ENCODE measurements at places on chromosomes 2 and 18.

- DNase-seq: no peak
Measured at GRCh38 chr2:62568074-62568473, 62.1 kb upstream of the TMEM17 start.

DNA sequence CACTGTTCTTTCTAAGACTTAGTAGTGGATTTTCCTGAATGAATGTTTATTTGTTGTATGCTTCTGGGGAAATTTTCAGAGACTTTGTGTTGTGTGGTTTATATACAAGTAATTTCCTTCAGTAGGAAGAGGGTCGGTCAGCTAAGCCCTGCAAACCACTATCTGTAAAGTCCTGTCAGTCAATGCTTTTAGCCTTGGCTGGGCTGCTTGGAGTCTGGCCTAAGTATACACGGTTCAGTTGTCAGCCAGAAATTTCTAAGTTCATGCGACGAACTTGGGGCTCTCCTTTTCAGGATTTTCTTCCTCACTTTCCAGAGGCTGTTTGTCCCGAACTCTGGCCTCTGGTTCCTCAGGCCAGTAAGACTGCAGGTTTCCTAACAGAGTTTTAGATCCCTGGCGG is 21.3 kb downstream of the C2orf49 start:
- DNase-seq: no peak

- DNase-seq: no peak
Measured at GRCh38 chr18:10289951-10290637, 164.3 kb upstream of the APCDD1 start.

DNA sequence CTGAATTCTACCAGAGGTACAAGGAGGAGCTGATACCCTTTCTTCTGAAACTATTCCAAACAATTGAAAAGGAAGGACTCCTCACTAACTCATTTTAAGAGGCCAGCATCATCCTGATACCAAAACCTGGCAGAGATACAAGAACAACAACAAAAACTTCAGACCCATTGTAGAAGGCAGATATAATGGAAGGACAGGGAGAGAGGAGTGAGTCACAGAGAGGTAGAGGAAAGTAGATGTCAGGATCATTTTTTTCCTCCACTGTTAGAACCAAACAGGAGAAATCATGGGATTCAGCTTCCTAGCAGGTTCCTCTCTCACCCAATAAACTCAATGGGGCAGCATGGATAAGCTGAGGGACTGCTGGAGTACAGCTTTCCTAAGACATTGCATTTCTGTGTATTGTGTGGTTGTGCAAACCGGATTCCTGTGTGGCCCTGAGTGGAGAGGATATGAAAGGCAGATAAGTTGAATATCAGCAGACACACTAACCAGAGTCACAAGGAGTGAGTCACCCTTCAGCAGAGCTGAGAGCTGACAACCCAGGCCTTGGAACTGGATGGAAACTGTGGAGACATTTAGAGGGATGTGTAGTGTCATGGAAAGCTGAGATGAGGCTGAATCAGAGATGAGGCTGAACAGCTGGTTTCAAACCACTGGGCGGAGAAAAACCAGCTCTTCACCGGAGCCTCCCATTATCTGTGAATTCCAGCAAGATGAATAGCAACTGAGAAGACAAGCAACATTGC is 60.9 kb upstream of the MMADHC start:
- no peak for DNase-seq

- DNase-seq: no peak
Measured at GRCh38 chr18:61738488-61738887, 154.3 kb downstream of the RNF152 start.

GRCh38 chr2:167988296-167988695 is 259.1 kb downstream of the STK39 start:
- DNase-seq: no peak

- no peak for DNase-seq
Measured at GRCh38 chr2:26672818-26673393, 19.6 kb upstream of the KCNK3 start.

DNA sequence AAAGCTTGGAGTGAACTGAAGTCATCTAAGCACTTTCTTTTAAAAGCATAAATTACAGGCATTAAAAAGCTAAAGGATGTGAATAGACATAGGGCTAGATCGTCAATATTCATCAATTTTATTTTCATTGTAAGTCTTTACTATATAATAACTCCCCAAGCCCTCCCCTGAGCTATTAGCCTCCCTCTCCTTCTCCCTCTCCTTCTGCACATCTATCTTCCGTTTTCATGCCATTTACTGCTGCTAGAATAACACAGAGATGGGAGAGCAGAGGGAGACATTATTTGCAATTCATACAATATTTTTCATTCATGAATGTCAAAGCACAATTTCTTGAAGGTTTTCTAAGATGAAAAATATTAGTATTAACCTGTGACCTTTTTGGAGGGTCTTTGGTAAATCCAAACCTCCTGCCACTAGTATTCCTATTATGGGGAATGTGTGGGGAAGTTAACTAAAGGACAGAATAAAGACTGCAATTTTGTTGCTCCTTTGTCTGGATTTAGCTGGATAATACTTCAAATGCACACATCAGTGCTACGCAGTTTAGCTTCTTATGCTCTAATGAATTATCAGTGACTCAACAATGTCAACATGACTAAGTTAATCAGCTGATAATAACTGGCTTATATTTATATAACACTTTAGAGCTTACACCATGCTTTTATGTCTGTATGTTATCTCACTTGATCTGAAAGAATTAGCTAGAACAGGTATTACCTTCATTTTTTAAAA is 28.2 kb upstream of the MFF start:
- no peak for DNase-seq

DNA sequence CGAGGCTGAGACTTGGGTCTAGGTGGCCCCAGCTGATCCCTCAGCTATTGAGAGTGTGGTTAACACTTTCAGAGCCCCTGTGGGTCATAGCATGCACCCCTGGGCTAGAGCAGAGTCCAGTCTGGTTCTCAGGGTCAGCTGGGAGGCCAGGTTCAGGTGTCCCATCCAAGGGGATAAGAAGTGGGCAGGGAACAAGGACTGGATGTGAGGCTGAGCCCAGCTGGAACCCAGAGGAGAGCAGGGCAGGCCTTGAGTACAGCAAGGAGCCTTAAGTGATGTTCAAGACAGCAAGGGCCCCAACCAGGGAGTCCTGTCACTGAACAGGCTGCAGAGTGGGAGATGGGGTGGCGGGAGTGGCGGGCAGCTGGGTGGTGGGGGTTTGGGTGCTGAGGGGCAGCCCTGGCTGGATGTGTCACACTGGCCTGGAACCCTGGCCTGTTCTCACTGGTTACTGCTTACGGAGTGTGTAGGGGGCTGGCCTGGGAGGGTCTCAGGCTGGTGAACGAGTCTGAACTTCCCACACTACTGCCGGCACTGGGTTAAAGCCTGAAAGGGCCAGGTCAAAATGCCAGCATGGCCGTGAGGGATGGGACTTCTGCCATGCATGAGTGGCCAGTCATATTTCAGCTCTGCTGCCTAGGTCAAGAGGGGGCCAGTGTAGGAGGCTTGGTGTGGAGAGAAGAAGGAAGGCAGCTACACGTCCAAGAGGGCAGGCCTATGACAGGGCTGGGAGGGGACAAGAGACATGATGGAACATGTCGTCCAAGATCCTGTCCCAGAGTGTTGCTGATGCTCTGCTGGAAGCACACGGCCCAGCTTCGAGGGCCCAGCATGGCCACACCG is 13.6 kb downstream of the TMEM185B start:
- DNase-seq: no peak

GRCh38 chr2:224982226-224982625 is 60.0 kb downstream of the DOCK10 start:
- DNase-seq: no peak

GRCh38 chr2:95287806-95288205 is 9.3 kb upstream of the KCNIP3 start:
- no peak for DNase-seq

- DNase-seq: no peak
Measured at GRCh38 chr2:17051538-17051937, 385.9 kb upstream of the CYRIA start.

- DNase-seq: no peak
Measured at GRCh38 chr2:224910574-224910925, 131.7 kb downstream of the DOCK10 start.

- no peak for DNase-seq
Measured at GRCh38 chr2:108124736-108125495, 114.9 kb upstream of the SULT1C3 start.

DNA sequence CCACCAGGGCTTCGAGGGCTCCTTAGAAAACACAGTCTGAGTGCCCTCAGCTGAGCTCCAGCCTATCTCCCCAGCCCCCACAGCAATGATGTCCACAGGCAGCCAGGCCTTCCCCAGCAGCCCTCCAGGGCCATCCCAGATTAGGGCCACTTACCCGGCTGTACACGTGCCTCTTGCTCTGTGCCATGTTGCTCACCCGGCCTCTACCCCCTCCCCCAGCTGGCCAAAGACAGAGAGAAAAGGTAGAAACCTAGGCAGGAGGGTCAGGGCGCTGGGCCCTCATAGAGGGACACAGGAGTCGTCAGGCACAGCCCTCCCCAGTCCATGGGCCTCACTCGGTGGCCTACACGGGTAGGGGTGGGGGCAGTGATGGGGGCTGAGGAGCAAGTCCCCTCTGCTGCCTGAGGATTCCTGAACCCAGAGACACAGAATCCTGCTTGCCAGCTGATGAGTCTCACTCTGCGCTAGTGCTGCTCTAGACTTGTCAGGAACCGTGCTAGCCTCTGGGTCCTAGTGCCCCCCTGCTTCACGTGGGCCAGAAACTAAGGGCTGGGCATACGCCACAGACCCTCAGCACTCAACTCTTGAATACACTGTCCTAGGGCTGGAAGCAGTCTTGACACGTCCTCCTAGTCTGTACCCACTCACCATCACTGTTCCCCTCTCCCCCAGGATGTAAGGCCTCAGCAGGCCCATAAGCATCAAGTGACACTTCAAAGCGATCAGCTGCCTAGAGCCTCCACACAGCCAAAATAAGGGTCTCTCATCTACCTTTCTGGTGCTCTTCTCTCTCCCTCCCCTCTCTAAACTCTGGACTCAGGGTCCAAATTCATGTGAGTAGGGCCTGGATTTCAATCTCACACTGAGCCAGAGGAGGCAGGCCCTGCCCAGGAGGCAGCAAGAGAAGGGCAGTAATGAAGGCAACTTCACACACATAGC is at the start of gene DCTN1:
Gene DCTN1, minus strand, starts transcription at position 461 of the 939 bp plus-strand sequence. Its CDS starts 274 bp downstream, at position 187.
- DNase-seq: no peak

DNA sequence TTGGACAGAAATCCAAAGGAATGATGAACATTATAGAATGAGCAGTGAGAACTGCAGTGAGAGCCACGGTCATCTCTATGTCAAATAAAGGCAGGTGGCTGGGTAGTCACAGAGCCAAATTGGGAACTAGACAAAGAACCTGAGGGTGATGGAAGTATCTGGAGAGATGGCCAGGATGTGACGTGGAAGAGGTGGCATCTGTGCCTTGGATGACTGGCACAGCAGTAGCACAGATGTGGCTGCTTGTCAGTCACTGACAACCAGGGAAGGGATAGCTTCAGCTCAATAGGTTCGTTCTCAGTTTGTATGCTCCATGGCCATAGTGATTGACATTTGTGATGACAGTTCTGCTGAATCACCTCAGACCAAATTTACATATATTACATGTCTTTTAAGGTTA is 172.3 kb downstream of the PARD3B start:
- no peak for DNase-seq

GRCh38 chr18:23951206-23951605 is 63.3 kb upstream of the TTC39C start:
- DNase-seq: no peak

DNA sequence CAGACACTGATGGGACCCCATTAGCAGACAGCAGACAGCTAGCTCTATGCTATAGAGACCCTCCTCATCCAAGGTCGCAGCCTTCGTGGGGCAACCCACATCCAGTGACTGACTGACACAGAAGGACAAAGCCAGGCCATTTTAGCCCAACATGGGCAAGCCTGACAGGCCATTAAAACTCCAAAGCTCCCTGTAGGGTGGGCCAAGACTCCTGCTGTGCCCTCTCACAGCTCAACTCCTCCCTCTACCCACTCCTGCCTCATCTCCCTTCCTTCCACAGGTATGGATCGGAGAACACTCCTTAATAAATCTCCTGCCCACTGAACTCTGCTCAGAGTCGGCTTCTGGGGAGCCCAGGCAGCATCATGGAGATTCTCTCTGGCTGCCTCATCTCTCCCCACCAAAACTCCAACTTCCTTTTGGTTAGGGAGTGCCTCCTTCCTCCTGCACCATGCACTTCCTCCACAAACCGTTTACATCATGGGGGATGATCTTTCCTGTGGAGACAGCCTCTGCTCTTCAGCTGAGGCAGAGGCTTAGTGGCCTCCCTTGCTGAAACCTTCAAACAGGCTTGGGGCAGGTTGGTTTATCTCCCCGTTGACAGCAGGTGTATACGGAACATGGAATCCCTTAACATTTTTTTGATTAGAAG is 86.5 kb downstream of the ACTR3 start:
- DNase-seq: no peak

All from stimulated activated CD8-positive, alpha-beta memory T cell treated with anti-CD3 and anti-CD28 coated beads, Interleukin-7, amount 100 ng/mL, for 24 hours (primary cell).